ENCODE measurements at places on chromosomes 6 and 20.

DNA sequence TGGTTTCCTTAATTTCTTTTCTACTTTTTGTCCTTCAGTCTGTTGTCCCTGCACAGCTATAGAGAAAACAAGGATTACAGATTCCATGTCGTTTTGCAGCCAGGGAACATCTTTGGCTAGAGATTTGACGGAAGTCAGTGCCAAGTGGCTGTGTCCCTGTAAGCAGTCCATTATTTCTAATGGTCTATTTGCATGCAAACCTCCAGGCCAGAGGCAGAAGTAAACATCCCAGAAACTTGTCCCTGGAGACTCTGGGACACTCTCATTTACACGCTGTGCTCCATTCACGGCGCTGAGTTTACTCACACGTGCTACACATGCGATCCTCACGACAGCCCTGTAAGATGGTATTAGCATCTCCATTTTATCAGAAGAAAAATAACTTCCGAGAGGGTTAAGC lies 355.5 kb downstream of the PRKN start:
- no peak for DNase-seq

DNA sequence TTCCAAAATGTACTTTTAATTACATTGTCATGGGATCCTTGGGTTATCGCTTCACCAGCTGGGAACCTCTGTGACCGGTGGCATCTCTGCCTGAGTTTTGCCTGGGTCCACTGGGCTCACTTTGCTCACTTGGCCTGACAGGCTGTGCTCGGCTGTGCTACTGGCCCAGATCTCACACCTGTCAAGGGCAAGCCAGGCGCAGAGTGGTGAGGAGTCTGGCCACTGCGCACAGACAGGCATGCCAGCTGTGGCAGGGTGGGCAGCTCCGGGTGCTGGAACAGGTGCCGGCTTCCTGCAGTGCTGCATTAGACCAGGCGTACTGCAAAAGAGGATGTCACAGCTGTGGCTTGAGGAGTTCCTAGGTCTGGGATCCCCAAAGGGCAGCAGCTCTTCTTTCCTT lies 489.8 kb downstream of the TENT5A start:
- no peak for DNase-seq

DNA sequence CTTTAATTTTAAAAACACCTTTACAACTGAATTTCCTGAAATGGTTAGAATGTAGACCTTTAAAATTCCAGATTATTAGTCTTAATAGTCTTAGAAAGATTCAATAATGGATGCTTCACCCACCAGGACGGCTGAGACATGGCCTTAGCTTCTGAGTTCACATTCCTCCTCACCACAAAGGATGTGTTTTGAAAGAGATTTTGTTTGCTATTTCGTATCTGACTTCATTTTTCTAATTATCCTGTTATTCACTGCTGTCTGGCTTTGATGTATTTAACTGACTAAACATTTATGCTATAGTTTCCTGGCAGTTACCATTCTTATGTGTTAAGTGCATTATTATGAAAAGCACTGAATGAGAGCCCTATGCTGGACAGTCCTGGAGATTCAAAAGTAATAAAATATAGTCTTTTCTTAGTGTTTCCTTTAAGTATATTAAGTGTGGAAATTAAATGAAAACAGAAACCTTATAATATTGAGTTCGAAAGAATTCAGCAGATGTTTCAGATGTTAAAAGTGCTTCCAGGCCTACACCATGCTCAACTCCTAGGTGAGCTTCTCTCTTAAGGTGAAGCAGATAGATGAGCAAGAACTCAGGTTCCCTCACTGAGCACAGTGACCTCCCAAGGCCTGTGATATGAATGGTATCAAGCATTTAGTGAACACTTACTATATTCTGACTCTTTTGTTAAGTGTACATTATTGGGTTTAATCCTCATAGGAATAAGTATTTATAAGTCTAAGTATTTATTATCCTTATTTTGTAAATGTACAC lies 40.3 kb downstream of the MAP3K4 start:
- no peak for DNase-seq

DNA sequence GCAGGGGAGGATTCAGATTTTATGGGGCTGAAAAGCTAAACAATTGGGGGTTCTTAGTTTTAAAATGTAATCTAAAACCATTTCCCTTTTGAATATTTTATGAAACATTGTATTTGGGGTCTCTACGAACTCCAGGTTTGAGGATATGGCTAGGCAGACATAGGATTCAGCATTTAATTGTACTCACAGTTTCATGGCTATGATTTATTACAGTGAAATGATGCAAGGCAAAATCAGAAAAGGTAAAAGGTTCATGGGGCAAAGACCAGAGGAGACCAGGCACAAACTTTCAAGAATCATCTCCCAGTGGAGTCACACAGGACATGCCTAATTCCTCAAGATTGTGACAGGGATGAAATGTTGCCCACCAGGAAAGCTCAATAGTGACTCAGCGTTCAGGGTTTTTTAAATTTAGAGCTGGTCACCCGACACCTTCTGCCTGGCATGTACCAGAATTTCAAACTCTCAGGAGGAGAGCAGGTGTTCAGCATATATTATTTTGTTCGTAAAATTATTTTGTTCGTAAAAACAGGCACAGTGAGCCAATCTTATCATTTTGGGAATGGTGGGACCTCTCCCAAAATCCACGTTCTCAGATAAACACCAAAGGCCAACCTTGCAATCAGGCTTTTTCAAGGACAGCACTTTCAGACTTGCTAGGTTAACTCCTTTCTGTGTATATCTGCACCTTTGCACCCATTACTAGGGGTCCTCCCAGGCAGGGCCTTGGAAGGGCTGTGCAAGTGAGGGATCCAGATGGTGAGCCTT lies 270.3 kb downstream of the NKAIN2 start:
- DNase-seq = no peak

- no peak for DNase-seq
These were observed 98.0 kb downstream of the ANKRD6 start for GRCh38 chr6:89530982-89531381.

GRCh38 chr20:52124821-52125220 lies 66.8 kb downstream of the ZFP64 start:
- no peak for DNase-seq

DNA sequence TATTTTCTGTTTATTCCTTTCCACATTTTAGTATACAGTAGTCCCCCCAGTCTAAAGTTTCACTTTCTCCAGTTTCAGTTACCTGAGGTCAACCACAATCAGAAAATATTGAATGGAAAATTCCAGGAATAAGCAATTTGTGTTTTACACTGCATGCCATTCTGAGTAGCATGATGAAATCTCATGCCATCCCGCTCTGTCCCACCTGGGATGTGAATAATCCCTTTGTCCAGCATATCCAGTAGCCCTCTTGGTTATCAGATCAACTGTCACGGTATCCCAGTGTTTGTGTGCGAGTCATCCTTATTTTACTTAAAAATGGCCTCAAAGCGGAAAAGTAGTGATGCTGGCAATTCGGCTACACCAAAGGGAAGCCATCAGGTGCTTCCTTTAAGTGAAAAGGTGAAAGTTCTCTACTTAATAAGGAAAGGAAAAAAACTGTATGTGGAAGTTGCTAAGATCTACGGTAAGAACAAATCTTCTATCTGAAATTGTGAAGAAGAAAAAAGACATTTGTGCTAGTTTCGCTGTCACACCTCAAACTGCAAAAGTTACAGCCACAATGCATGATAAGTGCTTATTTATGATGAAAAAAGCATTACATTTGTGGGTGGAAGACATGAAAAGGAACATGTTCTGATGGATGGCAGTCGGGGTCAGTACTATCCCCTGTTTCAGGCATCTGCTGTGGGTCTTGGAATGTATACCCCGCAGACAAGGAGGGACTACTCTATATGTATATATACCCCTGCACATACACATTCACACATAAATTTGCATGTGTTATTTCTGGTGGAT lies 11.3 kb downstream of the NOX3 start:
- no peak for DNase-seq

DNA sequence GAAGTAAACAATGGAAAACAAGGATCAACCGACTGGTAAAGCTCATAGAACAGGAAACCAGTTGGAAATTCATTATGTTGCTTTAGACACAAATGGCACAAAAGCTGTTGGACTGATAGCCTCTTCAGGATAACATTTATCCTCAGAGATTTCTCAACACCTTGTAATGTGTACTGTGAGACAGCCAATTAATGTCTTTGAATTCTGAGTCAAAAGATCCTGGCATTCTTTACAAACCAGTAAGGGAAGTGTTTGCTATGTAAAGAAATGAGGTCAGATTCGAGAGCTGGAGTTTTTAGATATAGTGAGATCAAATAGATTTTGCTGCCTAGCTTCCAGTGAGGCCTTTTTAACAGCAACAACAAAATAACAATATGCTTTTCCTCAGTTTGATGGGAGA lies 439.2 kb downstream of the C6orf118 start:
- DNase-seq = no peak

DNA sequence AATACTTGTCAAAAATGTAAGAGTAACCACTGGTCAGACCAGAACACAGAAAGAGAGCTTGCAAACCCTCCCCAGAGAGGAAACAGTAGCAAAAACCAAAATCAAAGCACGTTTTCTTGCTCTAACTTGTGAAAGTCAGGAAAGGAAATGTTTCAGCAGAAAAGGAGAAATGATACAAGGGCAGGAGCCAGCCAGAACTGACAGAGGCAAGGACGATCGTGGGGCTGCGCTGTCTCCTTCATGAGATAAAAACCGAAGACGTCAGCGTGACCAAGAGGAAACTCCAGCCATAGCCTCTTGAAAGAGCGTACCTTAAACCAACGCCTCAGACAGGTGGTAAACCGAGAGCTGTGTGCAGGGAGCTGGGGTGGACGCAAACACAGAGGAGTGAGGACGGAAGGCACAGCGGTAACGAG lies 27.5 kb downstream of the LAMA5 start:
- no peak for DNase-seq

GRCh38 chr6:33989016-33989854 lies 156.7 kb downstream of the GRM4 start:
- no peak for DNase-seq

GRCh38 chr6:14134211-14134910 lies 16.8 kb downstream of the CD83 start:
- no peak for DNase-seq

GRCh38 chr6:142372348-142372747 lies 70.5 kb downstream of the ADGRG6 start:
- DNase-seq = no peak

All from NCI-H1436 (cell line).